ENCODE measurements at places on chromosomes 3 and 15.
A peak's percentile ranks its signal among the peaks of the same experiment; 100 is the strongest.

DNA sequence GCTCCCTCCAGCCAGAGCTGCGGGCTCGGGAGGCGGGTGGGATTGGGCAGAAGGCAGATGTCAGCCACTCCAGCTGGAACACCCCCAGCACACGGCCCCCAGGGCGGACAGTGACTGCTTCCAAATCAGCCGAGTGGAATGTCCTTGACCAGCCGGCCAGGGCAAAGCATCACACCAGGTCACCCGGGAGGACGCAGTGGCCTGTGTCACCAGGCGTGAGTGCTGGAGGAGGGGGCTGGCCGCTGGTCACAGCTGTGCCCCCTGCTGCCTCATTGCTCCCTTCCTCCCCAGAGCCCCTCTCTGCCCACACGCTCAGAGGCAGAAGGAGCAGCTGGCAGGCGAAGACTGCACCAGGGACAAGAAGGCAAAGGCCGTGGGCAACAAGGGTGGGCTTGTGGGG, 33.5 kb downstream of the NTRK3 start:
- peak; percentile 59 for DNase-seq

GRCh38 chr3:154122552-154122911, 1.3 kb downstream of the ARHGEF26 start:
- no peak for DNase-seq

DNA sequence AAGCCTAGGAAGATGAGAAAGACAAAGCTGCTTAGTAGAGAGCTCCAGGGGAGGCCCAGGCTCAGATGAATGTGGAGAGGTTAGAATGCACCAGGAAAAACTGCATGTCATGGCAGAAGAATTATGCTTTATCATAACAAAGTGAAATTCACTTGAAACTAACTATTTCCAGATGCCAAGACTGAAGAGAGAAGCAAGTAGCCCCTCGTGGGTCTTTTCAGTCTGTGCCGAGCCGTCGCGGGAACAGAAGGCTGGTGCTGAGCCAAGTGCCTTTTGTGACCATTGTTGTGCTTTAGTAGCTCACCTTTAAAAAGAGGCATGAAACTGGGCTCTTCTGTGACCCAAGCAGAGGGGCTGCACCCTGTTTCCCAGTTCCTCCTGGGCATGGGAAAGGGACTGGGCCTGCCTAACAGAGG, 73.2 kb downstream of the CHDH start:
- no peak for DNase-seq

DNA sequence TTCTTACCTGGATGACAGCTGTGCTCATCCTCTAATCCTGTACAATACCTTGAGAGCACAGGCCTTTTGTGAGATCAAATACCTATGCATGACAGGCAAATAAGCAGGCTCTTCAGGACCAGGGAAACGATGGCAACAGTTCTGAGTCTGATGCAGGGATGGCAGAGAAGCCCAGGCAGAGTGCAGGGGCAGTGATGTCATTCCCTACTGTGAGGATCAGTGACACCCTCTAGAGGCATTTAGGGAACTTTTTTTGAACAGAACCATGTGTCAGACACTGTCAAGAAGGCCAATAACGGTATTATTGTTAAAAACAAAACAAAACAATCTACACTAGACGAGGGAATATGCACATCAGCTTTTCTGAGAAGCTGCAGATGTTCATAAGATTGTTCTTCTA, 314.8 kb upstream of the CTDSPL start:
- no peak for DNase-seq

DNA sequence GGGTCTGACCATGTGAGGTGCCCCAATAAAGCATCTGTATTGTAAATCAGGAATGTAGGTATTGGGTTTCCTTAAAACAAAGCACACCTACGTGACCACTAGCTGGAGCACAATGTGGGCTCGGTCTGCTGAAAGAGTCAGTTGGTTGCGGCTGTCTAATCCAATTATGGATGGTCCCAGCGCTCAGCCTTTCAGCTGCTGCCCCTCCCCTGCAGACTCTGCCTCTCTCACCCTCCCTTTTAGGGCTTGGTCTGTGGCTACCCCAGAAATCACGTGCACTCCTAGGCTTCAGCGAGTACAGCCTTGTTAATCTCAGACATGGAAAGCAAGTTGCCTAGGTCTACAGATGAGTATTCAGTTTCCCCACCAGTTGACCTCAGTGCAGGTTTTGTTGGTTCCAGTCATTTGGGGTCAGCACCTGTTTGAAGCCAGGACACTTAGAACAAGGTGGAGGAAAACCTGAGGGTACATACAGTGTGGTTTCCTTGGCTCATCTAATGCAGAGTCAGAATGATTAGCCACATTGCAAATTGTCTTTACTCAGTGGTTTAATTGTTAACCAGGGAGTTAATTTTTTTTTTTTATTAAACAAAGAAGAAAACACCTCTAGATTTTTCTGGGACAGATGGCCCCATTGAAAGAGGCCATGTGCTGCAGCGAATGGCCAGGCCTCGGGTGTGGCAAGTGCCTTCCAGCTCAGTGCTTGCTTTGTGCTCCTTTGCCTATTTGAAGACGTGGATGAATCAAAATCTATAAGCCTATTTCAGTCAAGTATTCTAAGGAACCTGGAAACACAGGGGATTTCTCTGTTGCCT, 137.7 kb downstream of the IGF1R start:
- peak; percentile 70 for DNase-seq

GRCh38 chr3:115833074-115833473, 209.8 kb downstream of the GAP43 start:
- DNase-seq = no peak

DNA sequence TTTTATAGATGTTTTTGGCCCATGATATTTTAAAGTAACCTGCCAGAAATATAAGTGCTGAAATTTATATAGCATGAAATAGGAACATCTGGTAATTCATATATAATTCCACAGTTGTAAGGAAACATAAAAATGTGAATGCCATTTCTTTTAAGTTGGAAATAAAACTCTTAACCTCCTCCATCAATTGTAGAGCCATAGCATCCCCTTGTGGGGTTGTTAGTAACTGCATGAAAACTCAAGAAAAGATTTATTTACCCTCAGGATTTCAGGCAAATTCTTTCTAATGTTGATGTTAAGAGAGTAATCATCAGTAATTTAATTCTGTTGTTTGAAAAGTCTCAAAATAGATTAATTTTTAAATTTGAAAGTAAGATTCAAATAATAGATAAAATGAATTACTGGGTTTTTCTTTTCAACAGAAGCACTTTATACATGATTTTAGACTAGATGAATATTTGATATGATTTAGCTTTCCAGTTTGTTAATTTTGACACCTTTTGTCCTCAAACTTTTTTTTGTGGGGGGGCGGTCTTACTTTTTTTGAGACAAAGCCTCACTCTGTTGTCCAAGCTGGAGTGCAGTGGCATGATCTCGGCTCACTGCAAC, 74.7 kb downstream of the RASA2 start:
- DNase-seq = no peak

- no peak for DNase-seq
These were observed 56.1 kb downstream of the TAFA4 start for GRCh38 chr3:68876112-68876713.

DNA sequence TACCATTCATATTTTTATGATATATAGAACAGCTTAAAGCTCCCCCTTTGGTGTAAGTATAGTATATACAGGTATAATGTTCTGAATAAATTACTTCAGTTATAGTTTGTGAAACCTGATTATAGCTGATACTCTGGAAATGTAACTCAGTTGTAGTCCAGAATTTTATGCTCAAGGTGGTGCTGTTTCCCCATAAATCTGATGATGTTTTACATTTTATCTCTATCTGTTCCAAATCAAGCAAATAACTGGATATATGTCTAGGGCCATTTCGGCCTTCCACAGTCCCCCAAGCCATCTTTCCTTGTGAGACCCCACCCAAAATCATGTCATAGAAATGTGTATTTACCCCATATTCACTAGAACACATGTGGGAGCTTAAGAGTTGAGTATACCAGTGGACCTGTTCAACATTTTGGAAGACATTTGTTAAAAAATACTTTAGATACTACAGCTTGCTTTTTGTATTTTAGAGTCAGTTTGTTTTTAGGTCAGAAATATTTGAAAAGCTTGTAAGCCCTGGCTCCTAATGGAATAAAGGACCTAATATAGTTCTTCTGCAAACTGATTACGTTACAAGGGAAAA, 107.1 kb downstream of the ATG7 start:
- no peak for DNase-seq

DNA sequence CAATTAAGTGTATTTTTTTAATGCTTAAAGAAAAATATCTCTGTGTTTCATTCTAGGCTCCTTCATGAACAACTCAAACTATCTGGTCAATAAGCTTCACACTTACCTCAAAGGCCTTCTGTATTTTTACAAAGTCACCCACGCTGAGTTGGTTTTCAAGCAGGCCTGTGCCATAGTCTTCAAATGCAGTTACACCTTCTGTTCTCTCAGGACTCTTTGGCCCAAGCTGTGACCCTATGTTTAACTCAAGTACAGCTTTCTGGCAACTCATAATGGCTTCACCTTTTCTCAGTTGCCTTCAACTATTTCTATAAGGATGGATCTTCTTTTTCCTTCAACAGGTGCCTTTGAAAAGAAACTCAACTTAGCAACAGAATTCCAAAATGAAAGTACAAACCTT, 587 bp downstream of the WDR49 start:
- DNase-seq = no peak

DNA sequence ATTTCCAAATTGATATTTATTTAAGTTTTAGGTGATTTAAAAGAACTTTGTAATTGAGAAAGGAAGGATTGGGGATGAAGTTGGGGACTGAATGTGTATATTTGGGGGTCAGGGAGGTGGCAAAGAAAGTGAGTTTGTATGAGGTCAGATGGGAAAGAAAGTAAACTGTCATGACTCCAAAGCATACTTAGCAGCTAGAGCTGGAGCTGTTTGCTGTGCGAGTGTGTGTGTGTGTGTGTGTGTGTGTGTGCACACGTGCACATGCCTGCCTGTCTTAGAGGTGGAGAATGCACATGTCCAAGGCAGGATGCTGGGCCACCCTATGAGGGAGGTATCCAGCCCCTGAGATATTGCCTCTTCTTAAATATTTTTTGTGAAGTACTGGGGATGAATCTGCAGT, 21.0 kb downstream of the BOC start:
- no peak for DNase-seq

GRCh38 chr15:95799286-95800200, 531.0 kb upstream of the NR2F2 start:
- DNase-seq = no peak

- DNase-seq = no peak
These were observed 3.3 kb downstream of the ETV5 start for GRCh38 chr3:186105543-186105942.

DNA sequence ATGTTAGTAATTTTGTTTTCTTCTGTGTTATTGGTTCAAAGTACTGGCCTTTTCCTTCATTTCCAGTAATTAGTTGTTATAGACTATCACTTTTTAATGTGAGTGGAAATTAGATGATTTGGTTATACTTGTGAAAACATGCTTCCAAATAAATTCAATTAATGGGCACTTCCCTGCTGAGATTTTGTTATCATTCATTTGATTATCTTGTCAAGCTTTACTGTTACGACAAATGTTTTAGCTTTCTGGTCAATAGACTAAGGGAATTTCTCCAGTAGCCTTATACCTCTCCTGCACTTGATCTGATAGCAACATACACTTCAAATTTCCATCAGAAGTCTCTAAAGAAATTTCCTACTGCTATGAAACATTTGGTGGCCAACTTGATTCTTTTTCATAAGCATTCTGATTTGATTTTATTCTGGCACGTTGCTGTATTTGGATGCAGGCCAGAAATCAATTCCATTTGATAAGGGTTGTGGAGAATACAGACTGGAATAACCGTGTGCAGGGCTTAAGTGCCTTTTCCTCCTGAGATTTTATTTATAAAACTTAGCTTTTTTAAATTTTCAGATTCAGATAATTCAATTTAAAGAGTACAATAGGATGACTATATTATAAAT, 573.8 kb upstream of the NAALADL2 start:
- no peak for DNase-seq

- no peak for DNase-seq
These were observed 51.6 kb upstream of the DUT start for GRCh38 chr15:48279608-48280007.

- no peak for DNase-seq
These were observed 11.7 kb downstream of the EDEM1 start for GRCh38 chr3:5198986-5199731.

GRCh38 chr15:81851757-81852156, 194.1 kb downstream of the MEX3B start:
- no peak for DNase-seq

GRCh38 chr15:69852916-69853315, 244.8 kb downstream of the TLE3 start:
- DNase-seq = no peak

GRCh38 chr15:52233405-52233804, 42.2 kb upstream of the GNB5 start:
- DNase-seq = no peak

GRCh38 chr3:40290396-40290795, 19.1 kb upstream of the EIF1B start:
- DNase-seq = no peak

DNA sequence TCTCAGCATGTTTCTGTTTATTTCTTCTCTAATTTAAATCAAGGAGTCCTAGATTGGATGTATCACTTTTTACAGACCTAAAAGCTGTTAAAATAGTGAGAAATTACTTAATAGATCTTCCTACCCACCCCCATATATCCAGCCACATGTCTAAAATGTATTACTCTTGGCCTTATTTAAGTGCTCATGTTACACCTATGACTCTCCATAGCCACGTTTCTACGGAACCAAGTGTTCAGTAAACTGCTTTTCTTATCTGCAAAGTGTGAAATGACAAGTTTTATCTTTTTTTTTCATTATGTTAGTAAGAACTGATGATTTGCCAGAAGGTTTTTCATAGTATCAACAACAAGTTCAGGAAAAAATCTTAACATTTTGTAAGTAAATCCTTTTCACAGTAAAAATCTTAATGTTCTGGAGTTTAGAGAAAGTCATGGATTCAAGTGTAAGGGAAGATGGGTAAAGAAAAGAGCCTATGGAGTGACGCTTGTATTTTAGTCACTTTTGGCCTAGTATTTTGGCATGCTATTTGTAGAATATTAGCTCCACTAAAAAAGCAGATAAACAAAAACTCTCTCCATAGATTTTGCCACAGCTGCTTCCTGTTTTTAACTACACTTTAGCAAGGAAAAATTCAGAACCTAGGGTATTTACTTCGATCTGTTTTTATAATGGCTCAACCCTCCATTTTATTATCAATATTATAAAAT, 41.2 kb upstream of the IGSF10 start:
- DNase-seq = no peak

DNA sequence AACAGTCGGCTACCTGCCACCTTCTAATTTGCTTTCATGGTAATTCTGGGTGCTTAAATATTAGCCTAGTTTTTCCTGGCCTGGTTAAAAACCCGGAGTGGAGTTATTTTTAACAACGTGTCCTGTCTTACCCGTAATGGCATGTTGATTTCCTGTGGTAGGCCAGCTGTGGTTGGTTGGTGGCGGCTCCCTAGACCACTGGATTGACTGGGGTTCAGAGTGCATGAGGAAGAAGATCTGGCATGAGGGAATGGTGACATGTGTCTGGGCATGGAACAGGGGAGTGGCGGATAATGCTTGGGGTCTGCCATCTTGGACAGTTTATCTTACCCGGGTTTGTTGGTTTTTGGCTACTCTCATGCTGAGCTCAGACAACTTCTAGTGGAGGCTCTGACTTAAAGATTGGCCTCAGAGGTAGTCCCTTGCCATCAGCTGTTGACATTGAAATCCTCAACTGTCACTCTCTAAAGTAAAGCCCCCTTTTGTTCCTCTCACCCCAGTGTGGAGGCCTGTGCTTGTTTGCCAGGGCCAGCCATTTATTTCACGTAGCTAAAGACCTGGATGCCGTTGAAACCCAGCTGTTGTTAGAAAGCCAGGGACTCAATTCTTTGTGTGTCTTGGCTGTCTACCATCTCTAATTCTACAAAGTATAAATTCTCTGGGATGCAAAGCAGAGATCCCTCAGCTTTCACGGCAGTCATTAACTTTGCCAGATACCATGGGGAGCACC, 81.6 kb downstream of the DNASE1L3 start:
- no peak for DNase-seq

GRCh38 chr15:90075420-90076289, 26.6 kb downstream of the IDH2 start:
- DNase-seq = no peak
